ENCODE measurements at places on chromosomes 6 and 20.

GRCh38 chr6:56241124-56241802 is 6.1 kb downstream of the COL21A1 start:
- no peak for DNase-seq

DNA sequence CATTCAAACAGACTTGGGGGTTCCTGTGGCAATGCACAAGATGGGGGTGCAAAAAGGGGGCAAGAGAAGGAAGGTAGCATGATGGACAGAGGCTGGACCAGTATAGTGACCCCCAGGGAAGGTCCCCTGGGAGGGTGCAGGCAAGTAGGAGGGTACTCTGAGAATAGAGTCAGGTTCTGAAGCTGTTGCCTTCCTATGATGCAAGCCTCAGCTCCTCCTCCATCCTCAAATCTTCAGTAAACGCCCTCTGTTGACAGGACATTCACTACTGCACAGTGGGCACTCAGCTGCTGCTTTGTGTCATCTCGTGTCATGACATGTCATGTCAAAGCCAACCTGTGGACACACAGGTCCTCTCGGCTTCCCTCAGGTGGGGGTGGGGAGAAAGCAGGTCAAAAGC is 5.8 kb upstream of the SDCBP2 start:
- no peak for DNase-seq

DNA sequence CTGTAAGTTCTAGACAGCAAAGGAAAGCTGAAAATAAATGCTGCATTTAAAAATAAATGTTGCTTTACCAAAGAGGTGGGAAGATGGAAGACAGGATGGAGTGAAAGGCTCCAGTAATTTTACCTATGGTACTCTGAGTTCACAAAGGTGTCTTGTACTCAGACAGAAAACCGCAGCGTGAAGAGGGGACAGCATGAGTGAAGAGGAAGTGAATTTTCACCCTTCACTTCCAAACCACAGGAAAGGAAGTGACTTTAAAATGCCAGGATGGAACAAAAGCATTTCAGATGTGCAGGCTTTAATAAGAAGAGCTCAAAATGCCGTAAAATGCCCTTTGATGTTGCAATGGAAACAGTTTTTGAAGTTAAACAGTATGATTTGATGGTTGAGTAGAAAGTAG is 91.2 kb upstream of the TINAG start:
- no peak for DNase-seq

GRCh38 chr6:166478782-166479592 is 96.2 kb upstream of the MPC1 start:
- no peak for DNase-seq

DNA sequence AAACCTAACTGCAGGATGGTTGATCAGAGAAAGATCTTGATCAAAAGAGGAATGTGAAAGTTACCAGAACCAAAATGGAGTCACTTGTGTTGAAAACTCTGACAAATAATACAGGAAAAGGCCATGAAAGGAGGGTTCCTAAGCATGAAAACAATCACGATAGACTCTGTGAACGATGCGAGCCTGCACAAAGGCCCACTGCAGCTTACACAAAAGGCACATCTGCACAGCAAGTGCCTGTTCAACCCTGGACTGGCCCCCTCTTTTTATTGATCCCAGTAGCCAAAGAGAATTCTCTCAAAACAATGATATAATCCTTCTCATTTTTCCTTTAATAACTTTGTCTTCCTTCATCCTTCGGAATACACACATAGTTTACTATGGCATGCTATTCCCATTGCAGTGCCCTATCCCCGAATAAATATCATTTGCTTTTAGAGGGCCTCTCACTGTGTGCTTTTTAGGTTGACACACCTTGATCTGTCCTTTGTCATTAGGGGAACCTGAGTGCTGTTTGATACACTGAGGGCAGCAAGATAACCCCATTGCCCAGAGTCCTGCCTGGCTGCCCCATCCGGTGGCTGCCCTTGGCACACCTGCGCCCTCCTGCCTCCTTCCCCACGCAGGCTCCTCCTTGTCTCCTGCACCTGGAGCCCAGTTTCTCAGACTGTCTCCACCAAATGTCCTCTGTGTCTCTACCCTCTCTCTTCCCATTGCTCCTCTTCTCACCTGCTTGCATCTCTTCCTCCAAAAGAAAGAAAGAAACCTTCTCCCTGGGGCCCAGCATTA is 98.3 kb upstream of the FRMD1 start:
- no peak for DNase-seq

DNA sequence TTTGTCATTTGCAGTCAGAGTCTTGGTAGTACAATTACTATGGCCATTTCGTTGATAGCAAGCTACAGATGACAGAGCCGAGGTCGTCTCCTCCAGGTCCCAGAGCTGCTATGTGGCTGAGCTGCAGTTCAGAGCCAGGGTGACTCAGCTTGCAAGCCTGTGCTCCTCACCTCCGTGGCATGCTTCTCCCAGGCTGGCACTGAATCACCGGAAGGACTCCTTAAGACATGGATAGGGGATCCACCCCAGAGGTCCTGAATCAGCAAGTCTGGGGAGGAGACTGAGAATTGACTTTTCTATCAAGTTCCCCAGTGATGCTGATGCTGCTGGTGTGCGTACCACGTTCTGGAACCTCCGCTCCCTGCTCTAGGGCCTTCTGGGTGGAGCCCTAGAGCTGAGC is 291.2 kb downstream of the CDH26 start:
- DNase-seq = no peak

DNA sequence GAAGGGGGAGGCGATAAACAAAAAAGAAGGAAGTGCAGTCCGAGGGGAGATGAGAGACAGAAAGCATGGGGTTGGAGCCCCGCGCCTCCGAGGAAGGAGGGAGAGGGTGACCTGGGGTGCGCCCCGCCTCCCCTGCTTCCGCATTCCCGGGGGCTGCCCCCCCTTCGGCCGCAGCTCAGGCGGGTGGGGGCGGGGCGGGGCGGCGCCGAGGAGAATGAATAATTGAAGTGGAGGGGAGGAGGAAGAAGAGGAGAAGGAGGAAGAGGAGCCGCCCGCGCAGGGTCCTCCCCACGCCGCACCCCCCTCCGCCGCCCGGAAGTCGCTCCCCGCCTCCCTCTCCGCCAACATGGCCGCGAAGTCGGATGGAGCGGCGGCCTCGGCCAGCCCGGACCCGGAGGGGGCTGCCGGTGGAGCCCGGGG is at the start of gene XKR7:
TSS of gene XKR7 (plus strand) at position 322 of the 420 bp plus-strand sequence. CDS start at position 347, 25 bp downstream.
- DNase-seq = no peak

DNA sequence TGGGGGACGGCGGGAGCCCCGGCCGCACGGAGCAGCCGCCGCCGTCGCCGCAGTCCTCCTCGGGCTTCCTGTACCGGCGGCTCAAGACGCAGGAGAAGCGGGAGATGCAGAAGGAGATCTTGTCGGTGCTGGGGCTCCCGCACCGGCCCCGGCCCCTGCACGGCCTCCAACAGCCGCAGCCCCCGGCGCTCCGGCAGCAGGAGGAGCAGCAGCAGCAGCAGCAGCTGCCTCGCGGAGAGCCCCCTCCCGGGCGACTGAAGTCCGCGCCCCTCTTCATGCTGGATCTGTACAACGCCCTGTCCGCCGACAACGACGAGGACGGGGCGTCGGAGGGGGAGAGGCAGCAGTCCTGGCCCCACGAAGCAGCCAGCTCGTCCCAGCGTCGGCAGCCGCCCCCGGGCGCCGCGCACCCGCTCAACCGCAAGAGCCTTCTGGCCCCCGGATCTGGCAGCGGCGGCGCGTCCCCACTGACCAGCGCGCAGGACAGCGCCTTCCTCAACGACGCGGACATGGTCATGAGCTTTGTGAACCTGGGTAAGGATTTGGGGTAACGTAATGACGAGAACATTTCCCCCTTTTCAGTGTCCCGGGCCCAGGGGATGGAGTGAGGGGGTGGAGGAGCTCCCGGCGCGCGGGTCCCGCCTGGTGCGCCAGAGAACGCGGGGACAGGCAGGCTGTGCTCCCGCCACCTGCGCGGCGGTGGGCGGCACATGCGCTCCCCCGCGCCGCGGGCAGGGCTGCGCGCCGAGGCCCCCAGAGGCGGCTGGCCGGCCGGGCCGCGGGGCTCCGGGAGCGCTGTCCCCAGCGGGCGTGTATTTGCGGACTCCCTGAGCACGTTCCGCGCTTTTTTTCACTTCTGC is 1.4 kb downstream of the BMP6 start:
- DNase-seq = no peak

DNA sequence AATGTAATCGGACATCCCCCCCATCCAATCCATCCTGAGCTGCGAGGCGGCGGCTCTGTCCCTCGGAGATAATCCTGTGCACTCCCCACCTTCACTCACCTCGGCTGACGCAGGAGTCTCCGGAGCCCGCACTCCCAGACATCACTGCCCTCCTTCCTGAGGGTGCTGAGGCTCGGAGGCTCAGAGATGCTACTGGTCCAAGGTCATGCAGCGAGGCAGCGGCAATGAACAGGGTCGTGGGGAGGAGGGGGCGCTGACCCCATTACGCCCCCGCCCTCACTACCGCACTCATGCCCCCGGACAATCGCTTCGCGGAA is 485 bp downstream of the ADISSP start:
- no peak for DNase-seq

GRCh38 chr6:77457720-77458349 is 5.5 kb downstream of the HTR1B start:
- no peak for DNase-seq

GRCh38 chr6:16711546-16712254 is 49.6 kb downstream of the ATXN1 start:
- no peak for DNase-seq

- no peak for DNase-seq
Observed at GRCh38 chr6:88916615-88917208, 46.7 kb downstream of the RNGTT start.

- no peak for DNase-seq
Observed at GRCh38 chr20:54255157-54255556, 47.3 kb downstream of the PFDN4 start.

Data from stimulated activated CD4-positive, alpha-beta T cell treated with anti-CD3 and anti-CD28 coated beads, Interleukin-15, amount 100 ng/mL, for 1 hour (primary cell).